Hindlimb muscle (tissue), 1 donor: ENCODE measurements at places on chromosomes 11 and 22. TPM values are rescaled to one million over a fixed set of nuclear protein-coding genes. Genes with fewer than 3 reads are reported as not detected.

DNA sequence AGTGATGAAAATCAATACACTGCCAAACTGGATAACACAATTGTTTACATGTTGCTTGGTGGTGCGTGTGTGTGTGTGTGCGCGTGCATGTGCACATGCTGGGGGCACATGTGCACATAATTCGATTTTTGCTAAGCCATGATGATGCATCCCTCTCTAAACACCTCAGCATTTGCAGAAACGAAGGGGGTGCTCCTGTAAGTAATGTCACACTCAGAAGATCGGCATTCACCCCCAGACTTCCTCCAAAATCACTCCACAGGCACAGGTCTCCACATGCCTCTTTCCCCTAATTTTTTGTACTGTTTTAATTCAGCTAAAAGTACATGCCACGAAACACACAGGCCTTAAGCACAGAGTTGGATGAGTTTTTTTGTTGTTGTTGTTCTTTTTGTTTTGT, 341.5 kb downstream of the SHANK2 start:
- DNase-seq: no peak

Gene TSPAN18
- polyA plus RNA-seq: 48.1 TPM

DNA sequence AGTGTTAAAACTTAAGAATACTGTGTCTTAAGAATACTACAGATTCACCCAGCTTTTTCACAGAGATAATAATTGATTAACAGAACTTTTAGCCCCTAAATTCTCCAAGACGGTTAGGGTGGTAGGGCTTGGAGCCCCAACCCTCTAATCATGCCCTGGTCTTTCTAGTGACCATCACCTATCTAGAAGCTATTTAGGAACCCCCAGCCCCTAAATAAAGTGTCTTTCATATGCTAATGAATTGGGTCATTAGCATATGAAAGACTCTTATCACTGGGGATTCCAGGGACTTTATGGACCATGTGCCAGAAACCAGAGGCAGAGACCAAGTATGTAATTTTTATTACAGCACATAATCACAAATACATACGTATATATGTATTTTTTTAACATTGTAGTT, 999.7 kb upstream of the RAG2 start:
- DNase-seq: no peak

DNA sequence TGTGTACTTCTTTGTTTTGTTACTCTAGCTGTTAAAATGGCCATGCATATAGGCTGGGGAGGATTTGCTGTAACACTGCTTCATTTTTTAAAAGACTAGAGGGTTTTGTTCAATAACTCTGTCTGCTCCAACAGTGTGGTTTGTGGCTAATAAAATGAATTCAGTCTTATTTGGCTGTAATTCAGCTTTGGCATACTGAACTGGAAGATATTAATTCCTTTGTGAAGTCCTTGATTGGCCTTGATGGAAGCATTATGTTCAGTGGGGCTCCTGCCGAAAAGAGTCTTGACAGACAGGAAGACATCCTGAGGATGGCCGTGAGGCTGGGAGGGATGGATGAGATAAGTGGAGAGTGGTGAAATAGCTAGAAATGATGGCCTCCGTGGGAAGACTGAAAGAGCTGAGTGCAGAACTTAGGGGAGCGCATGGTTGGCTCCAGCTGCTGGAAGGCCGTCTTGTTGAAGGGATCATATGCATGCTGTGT, 44.8 kb upstream of the MYO18B start:
- DNase-seq: no peak
